ENCODE measurements at places on chromosomes 6 and 20. TPM values are rescaled to one million over a fixed set of nuclear protein-coding genes. Genes with fewer than 3 reads are reported as not detected.

DNA sequence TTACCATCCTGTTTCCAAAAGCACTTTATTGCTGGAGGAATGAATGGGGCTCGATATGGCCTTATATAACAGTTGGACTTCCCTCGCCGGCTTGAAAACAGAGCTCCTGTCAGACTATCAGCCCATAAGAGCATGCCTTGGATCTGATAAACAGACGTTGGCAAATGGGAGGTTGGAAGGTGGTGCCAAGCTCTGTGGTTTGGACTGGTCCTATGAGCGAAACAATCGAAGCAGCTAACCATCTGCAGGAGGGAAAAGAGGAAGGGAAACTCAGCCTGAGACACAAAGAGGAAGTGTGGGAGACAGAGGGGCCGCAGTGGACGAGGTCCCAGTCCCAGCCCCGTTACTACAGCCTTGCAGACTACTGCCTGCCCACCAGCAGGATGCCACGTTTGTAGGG, 92.9 kb downstream of the TFAP2C start:
- DNase-seq: no peak

The THEMIS gene
- not detected for total RNA-seq

DNA sequence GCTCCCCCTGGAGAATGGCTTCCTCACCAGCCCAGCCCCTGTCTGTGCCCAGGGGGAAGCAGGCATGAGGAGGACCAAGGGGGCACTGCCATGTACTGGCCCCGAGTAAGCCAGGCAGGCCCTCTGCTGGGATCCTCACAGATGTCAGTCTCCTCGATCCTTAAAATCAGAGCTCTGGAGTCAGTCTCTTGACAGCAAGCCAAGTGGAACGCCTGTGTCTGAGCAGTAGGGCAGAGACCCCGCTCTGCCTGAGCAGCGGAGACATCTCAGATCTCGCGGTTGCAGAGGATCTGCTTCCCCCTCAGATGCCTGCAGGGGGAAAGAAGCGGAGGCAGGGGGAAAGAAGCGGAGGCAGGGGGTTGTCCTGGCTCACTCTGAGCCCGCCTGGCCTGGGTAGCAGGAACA, 92.6 kb downstream of the SNX5 start:
- no peak for DNase-seq

The PRICKLE4 gene
- not detected for total RNA-seq

GRCh38 chr6:18121580-18122127, 823 bp downstream of the NHLRC1 start:
- DNase-seq: no peak

DNA sequence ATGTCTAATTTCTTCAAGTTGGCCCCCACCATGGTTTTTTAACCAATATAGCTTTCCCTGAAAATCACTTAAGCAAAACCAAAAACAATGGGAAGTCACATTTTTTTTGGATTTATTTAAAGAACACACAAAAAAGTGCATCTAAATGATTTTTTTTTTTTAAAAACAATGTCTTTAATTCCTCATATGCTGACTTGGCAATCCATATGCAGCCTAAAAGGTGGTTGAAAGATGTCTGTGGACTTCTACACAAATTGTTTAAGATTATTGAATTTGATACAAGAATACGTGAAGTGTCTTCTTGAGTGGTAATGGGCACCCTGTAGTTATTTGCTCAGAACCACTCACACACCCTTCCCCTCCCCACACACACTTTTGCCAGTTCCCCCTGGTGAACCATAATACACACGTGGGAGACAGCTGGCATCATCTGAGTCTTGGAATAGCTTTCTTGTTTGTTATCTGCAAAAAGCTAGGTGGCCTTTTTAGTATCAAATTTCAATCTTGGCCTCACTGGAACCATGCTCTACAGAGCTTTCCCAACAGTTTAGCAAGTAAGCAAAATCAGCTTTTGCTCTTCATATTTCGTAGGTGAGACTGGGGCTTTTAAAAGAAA, 60.9 kb upstream of the TULP1 start:
- DNase-seq: no peak

GRCh38 chr6:126066053-126067048, 80.0 kb downstream of the TRMT11 start:
- no peak for DNase-seq

The DDX27 gene
- 33.9 TPM for total RNA-seq

DNA sequence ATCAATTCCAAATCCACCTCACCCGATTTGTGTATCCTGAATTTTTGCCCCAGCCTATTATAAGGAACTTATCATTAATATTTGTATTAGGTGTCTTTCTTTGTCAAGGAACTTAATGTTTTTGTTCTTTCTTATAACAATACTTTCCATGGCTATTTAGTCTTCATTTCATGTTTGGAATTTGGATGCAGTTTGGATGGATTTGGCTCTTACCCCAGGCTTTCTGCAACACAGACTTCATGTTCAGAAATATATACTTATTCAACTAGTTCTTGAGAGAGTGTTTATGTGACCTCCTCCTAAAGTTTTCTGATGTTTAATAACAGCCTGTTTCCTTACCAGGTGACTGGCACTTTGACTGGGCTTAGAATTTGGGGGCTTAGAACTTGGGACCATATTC, 35.9 kb upstream of the TOX2 start:
- no peak for DNase-seq

GRCh38 chr6:52341561-52342260, 20.2 kb upstream of the PAQR8 start:
- DNase-seq: no peak

The MUCL3 gene
- total RNA-seq: not detected

The SLC4A11 gene
- total RNA-seq: not detected

DNA sequence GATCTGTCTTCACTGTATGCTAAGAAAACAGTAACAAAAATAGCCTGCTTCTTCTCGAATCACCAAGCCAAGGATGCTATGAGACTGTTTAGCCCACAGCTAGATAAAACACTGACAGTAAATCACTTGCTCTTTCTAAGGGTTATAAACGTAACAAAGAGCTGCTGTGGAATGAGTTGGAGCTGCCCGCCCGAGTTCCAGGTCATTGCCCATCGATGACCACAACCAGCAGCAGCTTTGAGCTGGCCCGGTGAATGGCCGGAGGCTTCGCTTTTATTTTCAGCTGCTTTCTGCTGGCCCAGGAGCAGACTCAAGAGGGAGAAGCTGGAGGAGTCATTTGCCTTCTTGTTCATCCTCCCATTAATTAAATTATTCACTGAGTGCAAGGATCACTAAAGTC, 82.2 kb upstream of the CDH4 start:
- no peak for DNase-seq

GRCh38 chr6:103268335-103268734, 1591.4 kb downstream of the HACE1 start:
- no peak for DNase-seq

The FAM83D gene
- total RNA-seq: 66.2 TPM

- DNase-seq: no peak
Observed at GRCh38 chr6:160188773-160189172, 67.2 kb downstream of the SLC22A1 start.

DNA sequence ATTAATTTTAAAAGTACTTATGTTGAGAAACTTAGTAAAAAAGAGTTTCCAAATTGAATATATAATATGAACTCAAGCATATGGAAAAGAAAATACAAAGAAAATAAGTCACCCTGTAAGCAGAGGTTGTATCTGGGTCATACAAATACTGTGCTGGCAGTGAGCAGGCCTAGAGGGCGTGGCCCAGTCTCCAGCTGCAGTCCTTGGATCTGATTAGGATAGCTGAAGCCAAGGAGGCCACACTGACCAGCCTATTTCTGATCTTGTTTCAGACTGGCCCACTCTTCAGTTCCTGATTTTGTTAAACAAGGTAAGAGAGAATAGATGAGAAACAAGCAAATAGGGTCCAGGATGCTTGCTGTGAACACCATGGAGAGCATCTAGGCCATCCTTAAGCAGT, 228.8 kb downstream of the EPM2A start:
- DNase-seq: no peak

The TNNC2 gene
- total RNA-seq: not detected

- no peak for DNase-seq
Observed at GRCh38 chr6:32047539-32047854, 9.3 kb downstream of the CYP21A2 start.

GRCh38 chr6:160883999-160884398, 107.6 kb upstream of the MAP3K4 start:
- no peak for DNase-seq

The LZTS3 gene
- 1.7 TPM for total RNA-seq

The ENPP3 gene
- total RNA-seq: not detected

The SLC32A1 gene
- not detected for total RNA-seq

DNA sequence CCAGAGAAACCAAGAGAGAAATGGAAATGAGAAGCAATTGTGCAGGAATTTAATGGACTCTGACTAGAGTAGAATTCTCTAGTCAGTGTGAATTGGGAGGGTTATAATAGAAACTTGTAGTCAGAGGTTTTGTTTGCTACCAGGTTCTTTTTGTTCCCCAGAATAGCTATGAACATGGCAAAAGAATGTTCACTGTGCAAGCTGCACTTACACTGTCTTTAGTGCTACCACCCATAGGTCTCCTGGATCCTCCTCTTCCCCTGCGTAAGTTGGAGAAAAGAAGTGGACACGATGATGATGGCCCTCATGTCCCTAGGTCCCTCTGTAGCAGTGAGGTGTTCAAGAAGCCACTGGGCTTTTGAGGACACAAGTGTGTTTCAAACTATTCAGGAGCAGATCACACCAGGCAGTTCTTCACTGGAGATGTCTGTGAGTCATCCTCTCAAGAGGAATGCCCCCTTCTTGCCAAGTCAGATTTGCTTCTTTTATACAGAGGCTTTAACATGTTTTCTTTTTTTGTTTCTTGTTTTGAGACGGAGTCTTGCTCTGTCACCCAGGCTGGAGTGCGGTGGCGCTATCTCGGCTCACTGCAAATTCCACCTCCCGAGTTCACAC, 47.6 kb upstream of the SMIM8 start:
- DNase-seq: no peak

- no peak for DNase-seq
Observed at GRCh38 chr6:7732228-7732627, 6.3 kb downstream of the BMP6 start.

The ACTL10 gene
- not detected for total RNA-seq

DNA sequence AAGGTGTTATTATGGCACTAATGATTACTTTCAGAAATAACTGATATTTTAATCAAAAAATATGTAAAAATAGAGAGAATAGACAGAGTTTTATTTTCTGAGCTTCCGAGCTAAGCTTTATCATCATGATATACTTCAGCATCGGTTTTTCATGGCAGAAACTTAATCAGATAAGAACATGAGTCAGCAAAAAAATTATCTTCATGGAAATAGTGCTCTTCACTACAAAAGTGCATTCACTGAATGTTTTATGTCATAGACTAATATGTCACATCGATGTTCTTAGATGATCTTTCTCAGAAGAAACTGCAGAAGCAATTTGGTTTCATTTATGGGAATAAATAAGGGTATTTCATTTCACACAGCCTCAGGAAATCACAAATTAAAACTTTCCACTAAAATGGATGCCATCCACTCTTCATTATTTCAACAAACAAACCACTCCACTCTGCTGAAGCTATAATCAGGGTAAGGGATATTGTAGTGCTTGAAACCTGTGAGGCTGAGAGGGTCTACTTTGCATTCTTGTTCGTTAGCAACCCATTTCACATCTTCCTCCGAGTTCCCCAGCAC, 10.2 kb upstream of the MAP3K7 start:
- DNase-seq: no peak

The TAP1 gene
- 66.1 TPM for total RNA-seq

- no peak for DNase-seq
Observed at GRCh38 chr20:2741463-2741862, 48.9 kb downstream of the EBF4 start.

- DNase-seq: no peak
Observed at GRCh38 chr6:73455865-73456629, 4.0 kb upstream of the CGAS start.

- no peak for DNase-seq
Observed at GRCh38 chr6:19320111-19320581, 517.0 kb upstream of the ID4 start.

GRCh38 chr6:130116273-130116672, 97.9 kb downstream of the L3MBTL3 start:
- DNase-seq: no peak

The TRIM40 gene
- total RNA-seq: not detected

The PPIL6 gene
- 1.0 TPM for total RNA-seq

The BPI gene
- total RNA-seq: 0.10 TPM

GRCh38 chr6:90025523-90026061, 131.3 kb downstream of the GJA10 start:
- peak; percentile 51 for DNase-seq

The RAET1L gene
- total RNA-seq: not detected

DNA sequence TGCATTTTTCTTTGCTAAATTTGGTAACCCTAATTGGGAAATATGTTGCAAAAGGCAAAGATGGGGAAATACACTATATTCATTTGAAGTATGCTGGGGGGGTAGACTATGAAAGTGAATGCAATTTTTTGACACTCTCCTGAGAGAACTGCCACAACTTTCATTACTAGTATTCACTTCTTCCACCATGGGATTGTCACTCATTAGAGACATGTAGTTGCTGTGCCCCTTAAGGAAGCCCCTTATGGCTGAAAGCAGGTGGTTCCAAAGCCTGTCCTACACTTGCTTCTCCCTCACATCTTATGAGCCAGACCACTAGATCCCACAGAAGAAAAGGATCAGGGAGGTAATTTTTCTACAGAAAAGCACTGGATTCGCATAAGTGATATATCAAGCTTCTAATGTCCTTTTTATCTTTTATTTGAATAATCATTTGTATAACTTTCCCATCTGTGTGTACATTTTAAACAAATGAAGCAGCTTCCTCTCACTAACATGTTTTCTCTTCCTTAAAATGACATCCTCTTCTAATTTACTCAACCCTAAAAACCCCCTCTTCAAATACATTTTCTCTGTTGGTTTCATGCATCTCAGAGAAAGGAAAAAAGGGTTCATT, 83.8 kb downstream of the GCLC start:
- no peak for DNase-seq

Data from H4 (cell line).